ENCODE measurements at places on chromosomes 16 and 17.

DNA sequence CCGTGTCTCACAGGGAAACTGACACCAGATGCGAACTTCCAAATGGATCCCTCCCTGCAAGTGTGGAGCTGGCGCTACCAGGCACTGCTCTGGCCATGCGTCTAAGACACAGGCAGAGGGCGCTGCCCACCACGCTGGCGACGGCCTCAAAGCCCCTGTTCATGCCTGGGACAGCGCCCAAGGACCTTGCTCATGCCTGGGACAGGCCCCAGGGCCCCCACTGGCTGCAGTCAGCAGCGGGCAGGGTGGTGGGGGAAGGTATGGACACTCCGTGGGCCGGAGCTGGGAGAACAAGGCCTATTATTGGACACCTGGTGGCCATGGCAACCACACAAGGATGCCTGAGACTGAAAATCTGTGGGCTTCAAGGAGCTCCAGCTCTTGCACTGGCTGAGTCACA is 8.8 kb downstream of the ZG16B start:
- peak; percentile 75 for DNase-seq

DNA sequence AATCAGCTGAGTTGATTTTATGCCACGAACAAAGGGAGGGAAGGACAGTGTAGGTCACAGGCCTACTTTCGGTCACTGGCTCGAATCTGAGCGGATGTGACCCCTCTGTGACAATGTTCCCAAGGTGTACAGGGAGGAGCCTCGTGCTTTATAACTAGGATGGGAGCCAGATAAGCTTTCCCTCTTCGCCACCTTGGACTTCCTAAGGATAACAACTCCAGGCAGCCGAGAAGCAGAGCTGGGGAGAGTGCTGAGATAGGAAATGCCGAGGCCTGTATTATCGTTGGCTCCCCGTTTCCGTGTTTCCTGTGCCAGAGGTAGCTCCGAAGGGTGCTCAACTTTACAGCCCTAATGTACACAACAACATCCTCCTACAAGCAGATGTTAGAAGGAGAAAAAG is 217.8 kb upstream of the IRX3 start:
- DNase-seq = no peak

DNA sequence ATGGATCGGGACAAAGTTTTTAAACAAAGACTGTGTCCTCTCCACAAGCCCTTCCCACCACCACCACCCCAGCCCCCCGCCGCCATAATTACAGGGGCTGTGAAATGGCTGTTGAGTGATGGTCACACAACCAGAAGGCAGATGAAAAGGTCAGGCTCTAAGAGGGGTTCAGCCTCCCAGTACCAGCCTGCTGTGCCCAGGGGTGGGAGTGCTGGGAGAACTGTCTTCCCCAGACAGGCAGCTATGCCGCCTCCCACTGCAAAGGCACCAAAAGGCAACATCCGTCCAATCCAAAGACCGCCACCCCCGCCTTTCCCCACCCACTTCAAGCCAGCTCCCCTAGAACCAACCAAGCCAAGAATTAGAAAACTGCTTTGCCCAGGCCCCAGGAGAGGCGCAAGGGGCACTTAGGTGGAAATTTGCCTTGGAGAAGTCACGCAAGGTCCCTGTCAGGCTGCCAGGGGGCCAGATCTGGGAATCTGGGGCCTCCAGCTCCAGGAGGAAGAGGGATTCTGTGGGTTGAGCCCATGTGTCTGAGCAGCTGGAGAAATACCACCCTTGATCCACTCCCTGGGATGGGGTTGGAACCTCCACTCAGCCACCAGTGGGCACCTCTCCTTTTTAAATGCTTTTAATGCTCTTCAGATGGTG is 14.4 kb downstream of the CARHSP1 start:
- no peak for DNase-seq

DNA sequence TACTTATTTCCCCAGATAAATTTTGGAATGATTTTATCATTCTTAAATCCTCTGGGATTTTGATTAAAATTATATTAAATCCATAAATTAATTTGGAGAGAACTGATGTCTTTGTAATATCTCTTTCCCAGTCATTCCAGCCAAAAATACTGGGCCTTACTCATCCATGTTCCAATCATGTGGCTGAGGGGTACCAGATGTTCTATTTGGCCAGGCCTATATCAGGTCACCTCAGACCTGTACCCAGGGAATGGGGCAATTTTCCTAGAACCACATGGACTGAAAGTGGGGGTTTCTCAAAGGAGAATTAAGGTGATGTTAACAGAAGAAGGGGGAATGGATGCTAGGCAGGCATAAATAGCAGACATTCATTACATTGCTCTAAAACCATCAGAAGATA is 7.5 kb downstream of the SNTB2 start:
- no peak for DNase-seq
